ENCODE measurements at places on chromosomes 5 and 9. TPM values are rescaled to one million over a fixed set of nuclear protein-coding genes. Genes with fewer than 3 reads are reported as not detected.

The SIT1 gene
- total RNA-seq, result 65.6 TPM

The SLC46A2 gene
- total RNA-seq, result not detected

DNA sequence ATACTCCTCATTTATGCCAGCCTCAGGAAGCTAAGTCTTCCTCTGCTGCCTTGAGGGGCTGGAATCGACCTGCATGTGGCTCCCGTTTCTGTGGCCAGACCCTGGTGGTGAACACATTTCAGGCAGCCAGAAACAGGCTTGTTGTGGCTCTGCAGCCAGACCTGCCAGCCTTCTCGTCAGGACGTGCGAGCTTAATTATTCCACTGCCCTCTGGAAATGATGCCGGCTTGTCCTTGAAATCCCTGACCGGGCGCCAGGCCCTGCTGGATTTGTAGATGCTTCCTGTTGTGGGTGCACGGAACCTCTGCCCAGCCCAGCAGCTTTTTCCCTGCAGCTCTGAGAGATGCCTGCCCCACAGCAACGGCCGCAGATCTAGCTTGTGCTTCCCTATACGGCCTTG lies 41.6 kb downstream of the PDZD2 start:
- DNase-seq, result no peak

The FREM1 gene
- total RNA-seq, result not detected

- DNase-seq, result no peak
Measured at GRCh38 chr5:11467588-11467987, 436.7 kb downstream of the CTNND2 start.

GRCh38 chr5:66933066-66933465 lies 263.5 kb downstream of the CD180 start:
- no peak for DNase-seq

DNA sequence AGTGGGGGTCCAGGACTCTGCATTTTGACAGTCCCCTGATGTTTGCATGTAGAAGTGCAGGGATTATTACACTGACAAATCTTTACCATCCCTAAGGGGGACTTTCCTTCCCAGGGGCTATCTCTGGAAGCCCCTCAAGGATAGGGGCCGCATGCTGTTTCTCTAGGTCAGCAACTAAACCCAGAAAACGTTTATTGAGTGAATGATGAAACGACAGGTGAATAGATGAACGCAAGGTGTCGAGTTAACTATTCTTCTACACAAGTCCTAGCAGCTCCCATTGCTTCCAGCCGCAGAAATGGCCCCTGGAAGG lies 281 bp upstream of the HSD17B4 start:
- DNase-seq, result no peak

DNA sequence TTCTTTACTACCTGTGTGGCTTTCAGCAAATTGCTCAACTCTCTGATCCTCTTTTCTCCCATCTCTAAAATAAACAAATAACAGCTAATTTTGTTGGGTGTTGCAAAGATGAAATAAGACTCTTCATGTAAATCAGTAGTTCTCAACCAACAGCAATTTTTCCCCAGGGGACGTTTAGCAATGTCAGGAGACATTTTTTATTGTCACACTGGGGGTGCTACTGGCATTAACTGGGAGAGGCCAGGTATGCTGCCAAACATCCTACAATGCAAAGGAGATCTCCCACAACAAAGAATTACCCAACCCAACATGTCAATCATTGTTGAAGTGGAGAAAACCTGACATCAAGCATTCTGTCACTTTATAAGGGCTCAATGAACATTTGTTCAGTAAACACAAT lies 19.7 kb downstream of the ADRA1B start:
- no peak for DNase-seq

DNA sequence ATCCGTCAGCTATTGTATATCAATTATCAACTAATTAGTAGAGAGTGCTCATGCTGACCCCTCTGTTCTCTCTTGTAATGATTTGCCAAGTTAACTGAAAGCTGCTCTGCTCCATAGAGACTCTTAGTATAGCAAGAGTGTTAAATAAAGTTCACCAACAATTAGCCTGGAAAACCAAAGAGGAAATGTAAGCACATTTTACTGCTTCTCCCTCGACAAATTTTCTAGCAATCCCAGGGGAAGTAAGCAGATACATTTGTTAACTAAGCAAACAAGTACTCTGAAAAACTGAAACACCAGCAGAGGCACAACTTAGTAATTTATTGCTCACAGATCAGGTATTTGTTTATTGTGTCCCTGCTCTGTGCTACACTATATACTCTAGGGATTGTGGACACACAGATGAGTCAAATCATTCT lies 162.2 kb downstream of the GLIS3 start:
- DNase-seq, result no peak

DNA sequence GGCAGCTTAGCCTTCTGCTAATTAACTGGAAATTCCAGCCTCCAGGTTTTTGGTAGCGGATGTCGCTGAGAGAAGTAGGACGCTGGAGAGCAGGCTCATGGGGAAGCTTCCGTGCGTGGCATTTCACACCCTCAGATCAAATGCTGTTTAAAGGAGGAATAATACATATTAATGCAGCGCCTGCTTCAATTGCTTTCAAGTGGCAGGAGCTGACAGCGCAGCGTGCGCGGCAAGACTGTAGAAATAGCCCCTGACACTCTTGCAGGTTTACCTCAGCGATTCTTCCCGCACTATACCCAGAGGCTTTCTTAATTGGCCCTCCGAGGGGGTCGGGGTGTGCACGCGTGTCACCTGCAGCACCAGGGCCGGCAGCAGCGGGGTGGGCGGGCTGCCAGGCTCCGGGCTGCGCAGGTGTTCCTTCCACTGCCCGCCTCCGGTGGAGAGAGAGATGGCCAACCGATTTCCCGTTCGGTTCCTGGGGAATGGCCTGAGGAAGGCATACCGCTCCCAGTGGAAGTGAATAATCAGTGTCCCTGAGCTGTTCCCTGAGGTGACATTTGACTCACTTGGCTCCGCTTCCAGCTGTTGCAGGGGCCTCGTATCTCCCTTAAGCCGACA lies 427.9 kb downstream of the KCTD16 start:
- DNase-seq, result no peak

DNA sequence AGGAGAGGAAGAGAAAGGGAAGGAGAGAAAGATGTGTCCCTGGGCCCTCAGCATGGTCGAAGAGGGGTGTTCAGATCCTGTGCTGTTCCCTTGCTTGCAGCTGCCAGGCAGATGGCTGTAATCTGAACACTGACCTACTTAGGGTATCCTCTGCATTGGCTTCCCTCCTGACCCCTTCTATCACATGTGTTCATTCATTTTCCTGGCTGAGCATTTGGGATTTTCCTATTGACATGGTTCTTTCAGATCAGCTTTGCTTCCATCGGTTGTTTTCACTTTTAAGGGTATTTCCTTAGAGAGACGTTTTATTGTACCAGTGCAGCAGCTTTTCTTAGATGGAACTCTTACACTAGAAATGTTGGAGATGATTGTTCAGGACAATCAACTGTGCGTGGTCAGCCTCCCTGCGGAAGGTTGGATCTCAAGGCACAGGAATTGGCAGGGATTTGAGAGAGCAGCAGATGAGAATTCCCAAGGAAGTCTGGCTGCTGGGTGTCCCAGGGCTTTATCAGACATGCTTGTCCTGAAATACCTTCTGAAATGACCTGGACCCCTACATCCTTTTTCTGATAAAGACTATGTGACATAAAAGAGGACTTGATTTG lies 26.0 kb downstream of the ACTBL2 start:
- DNase-seq, result no peak

DNA sequence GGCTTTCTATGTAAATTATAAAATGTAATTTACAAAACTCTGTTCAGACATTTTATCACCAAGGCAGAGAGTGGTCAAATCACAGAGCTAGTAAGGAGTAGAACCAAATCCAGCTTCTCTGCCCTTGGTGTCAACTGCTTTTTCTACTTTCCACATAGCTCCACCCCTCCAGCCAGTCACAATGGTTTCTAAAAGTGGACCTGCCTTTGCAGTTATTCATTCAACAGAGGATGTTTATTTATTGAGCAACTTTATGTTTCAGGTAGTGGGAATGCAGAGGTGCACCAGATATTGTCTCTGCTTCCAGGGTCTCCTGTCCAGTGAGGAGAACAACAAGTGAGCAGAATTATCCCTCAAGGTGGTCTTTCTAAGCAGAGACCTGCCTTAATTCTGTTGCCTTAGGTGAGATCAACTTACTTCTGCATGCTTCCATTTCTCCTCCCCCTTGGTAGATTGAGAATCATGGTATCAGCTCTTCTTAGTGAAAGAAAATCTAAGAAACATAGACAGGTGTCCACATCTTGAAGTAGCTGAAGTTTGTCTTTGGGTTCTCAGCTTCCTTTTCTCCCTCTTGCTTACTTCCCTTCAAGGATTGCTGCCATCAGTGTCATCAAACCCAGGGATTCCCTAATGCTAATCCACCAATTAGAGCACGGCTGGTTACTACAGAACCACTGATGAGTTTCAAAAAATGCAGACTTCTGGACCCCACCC lies 17.2 kb upstream of the PDCD1LG2 start:
- no peak for DNase-seq

The PCDHB16 gene
- total RNA-seq, result not detected

DNA sequence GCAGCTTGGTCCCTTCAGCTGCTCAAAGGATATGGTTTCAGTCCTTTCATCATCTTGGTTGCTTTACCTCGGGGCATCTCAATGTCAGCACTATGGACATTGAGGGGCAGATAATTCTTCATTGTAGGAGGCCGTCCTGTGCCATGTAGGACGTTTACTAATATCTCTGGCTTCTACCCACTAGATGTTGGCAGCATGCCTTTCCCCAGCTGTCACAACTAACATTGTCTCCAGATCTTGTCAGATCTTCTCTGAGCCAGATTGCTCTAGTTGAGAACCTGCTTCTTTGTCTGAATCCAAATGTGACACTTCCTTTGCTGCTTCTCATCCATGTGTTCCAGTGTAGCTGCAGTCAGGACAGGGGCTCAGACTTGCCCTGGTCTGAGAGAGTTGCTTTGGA lies 10.3 kb downstream of the PTPA start:
- DNase-seq, result no peak

DNA sequence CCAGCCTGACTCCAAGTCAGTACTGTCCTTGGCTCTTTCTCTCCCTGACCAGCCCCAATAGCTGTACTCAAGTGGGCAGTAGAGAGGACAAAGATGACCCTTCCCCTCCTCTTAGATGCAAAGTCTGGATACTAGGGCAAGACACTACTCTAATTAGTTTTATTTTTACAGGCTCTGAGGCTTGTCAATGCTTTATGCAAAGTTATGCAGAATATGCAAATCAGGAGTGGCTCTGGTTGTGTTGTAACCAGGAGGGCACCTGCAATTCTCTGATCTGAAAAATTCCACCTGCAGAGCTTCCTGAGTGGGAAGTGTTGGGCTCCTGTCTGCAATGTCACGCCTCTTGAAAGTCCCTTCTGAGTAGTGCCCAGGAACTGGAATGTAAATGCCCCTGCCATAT lies 201.5 kb downstream of the RGS3 start:
- no peak for DNase-seq

DNA sequence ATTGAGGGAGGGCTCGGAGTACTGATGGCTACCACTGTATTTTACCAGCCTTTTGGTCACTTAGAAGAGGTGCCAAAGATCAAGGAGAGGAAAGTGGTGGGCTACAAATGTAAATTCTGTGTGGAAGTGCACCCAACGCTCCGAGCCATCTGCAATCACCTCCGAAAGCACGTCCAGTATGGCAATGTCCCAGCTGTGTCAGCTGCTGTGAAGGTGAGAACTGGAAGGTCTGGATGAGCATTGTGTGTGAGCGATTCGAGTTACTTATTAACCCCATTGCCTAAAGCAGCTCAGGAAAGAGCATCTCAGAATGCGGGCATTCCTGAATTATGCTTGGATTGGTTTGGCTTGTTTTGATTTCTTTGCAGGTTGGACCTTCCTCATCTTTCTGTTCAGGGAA lies 67.5 kb downstream of the ZNF462 start:
- DNase-seq, result no peak

GRCh38 chr9:3947588-3947845 lies 352.4 kb downstream of the GLIS3 start:
- DNase-seq, result no peak

DNA sequence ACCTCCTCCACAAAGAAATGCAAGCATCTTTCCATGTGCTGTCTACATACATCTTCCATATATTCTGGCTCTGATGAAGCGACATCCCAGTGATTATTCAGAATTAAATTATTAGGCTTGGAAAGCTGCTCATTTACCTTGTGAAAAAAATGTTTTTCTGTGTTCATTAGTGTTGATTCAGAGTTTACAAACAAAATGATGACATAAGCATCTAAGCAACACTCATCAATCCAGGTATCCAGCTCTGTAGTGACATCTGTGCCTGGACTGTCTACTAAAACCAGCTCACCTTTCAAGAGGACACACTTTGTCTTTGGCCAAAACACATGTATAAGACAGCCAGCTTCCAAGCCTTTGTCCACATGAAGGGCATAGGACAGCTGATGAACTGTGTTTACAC lies 51.1 kb upstream of the SPATA31C2 start:
- no peak for DNase-seq

GRCh38 chr5:98588215-98588614 lies 185.2 kb upstream of the RGMB start:
- no peak for DNase-seq

GRCh38 chr9:127074561-127075548 lies 47.6 kb downstream of the ANGPTL2 start:
- DNase-seq, result no peak

The TENT4A gene
- 49.8 TPM for total RNA-seq

DNA sequence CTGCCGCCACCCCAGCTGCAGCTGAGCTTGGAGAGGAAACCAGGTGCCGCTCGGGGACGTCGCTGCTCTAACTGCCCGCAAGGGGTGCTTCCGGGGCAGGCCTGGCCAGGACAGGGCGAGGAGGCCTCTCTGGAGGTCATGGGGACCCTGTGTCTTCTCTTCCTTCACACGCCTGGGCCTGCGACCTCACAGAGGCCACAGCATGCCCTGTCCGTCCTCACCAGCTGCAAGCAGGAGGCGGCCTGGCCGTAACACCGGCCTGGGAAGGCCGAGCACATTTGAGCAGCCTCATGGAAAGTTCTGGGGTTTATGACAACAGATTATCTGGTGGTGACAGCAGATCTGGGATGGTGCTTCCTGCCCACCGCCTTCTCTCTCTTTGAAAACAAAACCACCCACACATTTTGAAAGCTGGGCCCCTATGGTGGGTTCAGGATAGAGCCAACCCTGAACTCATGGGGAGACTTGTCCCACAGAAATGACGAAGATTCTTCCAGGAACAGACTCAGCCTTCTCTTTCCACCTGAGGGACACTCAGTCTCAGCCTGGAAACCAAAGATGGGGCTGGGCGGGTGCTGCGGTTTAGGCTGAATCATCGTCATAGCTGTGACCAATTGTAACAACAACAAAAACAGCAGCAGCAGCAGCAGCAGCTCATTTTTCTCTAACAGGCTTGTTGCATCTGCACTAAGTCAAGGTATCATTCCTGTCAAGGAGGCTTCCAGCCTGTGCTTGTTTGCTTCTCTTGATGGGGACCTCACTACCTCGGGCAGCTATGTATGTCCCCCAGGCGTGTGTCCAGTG lies 99.6 kb upstream of the RAPGEF1 start:
- DNase-seq, result peak; percentile 60
